ENCODE measurements at places on chromosomes 3 and 15. TPM values are rescaled to one million over a fixed set of nuclear protein-coding genes. Genes with fewer than 3 reads are reported as not detected.

GRCh38 chr3:8182904-8183303, 318.7 kb upstream of the LMCD1 start:
- no peak for DNase-seq

- DNase-seq = no peak
Observed at GRCh38 chr3:105765308-105765639, 103.5 kb downstream of the CBLB start.

GRCh38 chr3:48268936-48269561, 28.1 kb downstream of the ZNF589 start:
- no peak for DNase-seq

- no peak for DNase-seq
Observed at GRCh38 chr3:78562328-78562727, 1205.5 kb downstream of the ROBO1 start.

GRCh38 chr3:64983583-64984359, 296.0 kb upstream of the ADAMTS9 start:
- DNase-seq = peak; percentile 14

DNA sequence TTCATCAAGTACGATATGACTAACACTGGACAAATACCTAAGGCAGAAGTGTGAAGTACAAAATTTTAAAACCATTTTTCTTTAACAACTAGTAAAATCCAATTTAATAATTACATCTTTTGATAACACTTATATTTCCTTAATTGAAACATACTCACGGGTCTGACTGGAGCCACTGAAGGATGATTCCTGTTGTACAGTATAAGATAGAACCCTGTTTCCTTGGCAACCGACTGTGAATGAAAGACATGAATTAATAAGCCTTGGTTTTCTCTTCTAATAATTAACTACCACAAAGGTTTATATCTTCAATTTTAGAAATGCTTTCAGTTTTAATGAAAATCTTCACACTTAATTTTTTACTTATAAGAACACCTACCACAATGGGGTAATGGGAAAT, 19.4 kb downstream of the DHX36 start:
- no peak for DNase-seq

DNA sequence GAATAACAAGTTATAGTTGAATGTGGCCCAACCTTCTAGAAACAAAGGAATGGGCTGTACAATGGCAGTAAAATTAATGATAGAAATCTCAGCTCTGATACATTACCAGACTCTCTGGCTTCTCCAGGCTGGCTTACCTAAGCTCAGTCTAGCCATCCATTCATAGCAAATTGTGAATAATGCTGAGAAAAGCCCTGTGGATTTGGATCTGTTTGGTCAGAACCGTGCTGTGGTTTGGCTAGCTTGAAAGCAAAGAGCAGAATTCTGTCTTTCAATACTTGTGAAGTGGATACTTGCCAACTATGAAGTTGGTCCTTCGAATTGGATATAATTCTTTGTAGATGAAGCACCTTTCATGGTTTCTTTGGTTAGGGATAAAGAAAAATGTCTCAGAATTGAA, 199.1 kb downstream of the EPHA3 start:
- DNase-seq = peak; percentile 6

GRCh38 chr3:9193633-9194195, 55.7 kb downstream of the SRGAP3 start:
- no peak for DNase-seq

GRCh38 chr3:106329521-106329920, 460.7 kb upstream of the CBLB start:
- DNase-seq = no peak

DNA sequence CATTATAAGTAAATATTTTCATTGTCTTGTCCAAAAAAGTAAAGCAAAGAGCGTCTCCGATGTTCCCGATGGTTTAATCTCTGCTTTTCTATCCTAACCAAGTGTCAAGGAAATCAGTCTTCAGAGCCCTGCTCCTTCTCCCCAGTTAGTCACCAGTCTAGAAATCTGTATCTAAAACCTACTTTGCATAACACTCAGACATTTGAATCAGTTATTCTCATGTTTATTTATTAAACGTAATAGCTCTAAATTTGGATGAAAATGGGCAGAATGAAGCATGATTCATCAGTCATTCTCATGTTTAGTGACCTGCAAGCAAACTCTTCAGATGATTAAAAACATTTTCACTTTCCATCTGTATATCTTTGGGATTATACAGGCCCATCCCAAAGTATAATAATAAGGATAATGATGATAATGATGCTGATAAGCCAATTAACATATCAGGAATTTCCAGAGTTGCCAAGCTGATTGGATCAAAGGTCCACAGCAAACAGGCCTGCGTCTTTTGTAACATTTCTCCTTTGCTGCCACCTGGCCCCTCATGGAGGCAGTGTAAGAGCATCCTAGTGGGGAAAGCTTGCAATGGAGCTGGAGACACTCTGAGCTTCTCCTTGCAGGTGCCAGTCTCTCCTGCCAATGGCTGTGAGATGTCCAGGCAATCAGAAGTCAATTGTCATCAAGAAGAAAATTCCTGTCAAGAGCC, 273.9 kb downstream of the IGSF11 start:
- no peak for DNase-seq

DNA sequence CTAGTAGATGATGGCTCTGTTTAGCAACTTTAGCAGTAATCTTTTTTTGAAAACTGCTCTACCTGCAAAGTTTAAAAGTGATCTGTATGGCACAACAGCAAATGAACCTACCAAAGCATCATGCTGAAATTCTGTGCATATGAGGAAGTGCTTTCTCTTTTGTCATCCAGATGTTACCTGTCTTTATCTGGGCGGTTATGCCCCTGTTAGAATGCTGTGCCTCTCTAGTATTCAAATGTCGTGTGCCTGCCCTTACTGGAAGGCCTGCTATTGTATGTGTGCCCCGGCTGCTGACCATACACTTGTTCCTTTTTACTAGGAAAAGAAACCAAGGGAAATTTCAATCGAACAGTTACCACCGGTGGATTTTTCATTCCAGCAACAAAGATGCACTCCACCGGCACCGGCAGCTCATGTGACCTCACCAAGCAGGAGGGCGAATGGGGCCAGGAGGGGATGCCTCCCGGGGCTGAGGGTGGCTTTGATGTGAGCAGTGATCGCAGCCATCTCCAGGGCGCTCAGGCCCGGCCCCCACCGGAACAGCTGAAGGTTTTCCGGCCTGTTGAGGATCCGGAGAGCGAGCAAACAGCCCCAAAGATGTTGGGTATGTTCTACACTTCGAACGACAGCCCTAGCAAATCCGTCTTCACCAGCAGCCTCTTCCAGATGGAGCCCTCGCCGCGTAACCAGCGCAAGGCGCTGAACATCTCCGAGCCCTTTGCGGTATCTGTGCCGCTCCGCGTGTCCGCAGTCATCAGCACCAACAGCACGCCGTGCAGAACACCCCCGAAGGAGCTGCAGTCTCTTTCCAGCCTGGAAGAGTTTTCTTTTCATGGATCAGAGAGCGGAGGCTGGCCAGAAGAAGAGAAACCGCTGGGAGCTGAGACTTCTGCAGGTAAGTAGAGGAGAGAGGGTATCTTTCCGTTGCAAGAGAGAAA, 61.6 kb downstream of the TMEM39A start:
- DNase-seq = no peak

- DNase-seq = no peak
Observed at GRCh38 chr3:76436894-76437293, 603.0 kb upstream of the ROBO2 start.

DNA sequence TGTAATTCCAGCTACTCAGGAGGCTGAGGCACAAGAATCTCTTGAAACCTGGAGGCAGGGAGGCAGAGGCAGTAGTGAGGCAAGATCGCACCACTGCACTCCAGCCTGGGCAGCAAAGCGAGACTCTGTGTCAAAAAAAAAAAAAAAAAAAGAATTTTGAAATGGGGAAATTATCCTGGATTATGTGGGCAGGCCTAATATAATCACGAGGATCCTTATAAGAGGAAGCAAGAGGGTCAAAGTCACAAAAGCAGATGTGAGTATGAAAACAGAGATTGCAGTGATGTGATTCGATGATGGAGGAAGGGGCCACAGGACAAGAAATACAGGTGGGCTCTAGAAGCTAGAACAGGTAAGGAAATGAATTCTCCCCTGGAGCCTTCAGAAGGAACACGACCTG, 159.6 kb downstream of the LEKR1 start:
- no peak for DNase-seq

GRCh38 chr15:63318344-63318743, 40.9 kb downstream of the APH1B start:
- DNase-seq = no peak

GRCh38 chr3:58358092-58358491, 25.4 kb downstream of the PXK start:
- no peak for DNase-seq

- DNase-seq = no peak
Observed at GRCh38 chr3:52704611-52705437, 767 bp downstream of the GLT8D1 start.

DNA sequence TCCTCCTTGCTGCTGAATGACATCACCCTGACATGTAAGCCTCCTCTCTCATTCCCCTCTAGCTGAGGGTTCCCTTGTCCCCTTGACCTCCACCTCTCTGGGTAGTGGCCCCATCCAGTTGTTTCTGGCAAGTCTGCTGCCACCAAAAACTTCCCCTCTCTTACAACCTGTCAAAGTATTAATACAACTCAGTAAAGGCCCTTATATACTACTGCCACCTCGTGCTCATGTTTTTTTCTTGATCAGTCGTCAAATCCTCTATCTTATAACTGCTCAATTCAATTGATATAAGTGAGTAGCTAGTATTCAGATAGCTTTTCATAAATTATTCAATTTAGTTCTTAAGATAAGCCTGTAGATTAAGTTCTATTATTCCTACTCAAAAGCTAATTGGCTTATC, 249.6 kb downstream of the MBNL1 start:
- no peak for DNase-seq

DNA sequence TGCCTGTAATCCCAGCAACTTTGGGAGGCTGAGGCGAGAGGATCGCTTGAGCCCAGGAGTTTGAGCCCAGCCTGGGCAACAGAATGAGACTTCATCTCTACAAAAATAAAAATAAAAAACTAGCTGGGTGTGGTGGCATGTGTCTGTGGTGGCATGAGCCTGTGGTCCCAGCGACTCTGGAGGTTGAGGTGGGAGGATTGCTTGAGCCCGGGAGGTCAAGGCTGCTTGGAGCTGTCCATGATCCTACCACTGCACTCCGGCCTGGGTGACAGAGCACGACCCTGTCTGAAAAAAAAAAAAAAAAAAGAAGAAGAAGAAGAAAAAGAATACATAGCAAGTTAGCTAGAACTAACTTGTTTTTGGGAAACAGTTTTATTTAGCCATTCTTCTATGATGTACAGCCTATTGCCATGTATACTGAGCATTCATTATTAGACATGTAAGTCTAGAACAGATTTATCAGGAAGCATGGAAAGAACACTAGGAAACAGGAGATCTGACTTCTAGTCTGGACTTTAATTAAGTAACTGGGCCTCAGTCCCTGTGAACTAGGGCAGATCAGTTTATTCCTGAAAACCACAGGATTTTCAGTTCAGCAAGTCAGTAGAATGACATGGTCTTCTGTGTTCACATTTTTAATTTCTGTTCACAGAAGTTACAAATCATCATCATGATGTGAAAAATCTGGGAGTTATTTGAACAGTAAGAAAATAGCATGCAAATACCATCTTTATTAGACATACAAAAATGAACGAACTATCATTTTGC, 65.5 kb downstream of the KAT2B start:
- no peak for DNase-seq

- no peak for DNase-seq
Observed at GRCh38 chr3:148863814-148864213, 1.3 kb upstream of the CPA3 start.

DNA sequence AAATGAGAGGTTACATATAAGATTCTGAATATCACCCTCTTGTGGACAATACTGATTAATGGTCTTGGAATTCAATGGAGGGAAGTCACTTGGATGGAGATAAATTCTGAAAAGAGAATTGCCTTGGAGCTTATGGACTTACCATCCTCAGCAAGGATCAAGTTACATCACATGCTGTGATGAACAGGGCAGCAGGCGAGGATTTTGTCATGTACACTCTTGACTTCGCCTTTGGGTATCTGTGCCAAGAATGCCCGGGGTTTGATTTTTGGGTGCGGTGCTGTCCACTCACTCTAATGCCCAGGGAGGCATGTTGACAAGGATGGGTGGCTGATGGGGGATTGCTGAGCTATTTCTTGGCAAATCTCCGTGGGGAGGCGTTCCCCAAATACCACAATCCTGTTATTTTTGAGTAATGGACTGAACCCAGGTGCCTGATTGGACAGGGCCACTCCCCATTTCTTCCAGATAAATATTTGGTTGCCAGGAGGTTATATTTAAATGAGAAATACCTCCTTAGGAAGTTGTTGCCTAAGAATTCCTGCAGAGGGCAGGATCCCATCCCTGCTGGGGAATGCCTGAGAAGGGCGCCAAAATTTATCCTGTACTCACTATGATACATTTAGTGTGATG, 96.3 kb downstream of the TPRG1 start:
- peak; percentile 40 for DNase-seq

- peak; percentile 90 for DNase-seq
Observed at GRCh38 chr15:38714309-38715072, 149.9 kb upstream of the RASGRP1 start.

DNA sequence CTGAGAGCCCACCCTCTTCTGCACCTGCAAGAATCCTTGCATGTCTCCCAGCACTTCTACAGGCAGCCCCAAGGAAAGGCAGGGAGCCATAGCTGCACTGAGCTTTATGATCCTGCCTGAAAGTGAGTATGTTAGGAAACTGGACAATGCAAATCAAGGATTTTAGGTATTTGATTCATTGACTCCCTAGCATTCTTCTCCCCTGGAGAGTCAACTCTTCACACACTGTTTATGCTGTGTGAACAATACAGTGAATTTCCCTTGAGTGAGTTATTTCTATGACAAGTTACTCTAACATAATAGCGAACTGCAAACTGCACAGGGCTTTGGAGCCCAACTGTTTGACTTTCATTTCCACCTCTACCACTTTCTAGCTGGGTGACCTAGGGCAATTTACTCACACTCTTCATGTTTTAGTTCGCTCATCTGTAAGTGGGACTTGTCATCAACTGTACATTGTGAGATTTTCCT, 96.0 kb upstream of the PHLDB2 start:
- peak; percentile 60 for DNase-seq

- peak; percentile 1 for DNase-seq
Observed at GRCh38 chr3:54045061-54045815, 77.1 kb upstream of the CACNA2D3 start.

- no peak for DNase-seq
Observed at GRCh38 chr3:30848087-30848779, 46.2 kb downstream of the GADL1 start.

The ALAS1 gene
- total RNA-seq = 40.8 TPM

The CHRNB4 gene
- total RNA-seq = not detected

The P2RY14 gene
- 0.41 TPM for total RNA-seq

The KLF15 gene
- total RNA-seq = 3.2 TPM

The FOXB1 gene
- not detected for total RNA-seq

The CSTA gene
- total RNA-seq = 15.2 TPM

The ZNF621 gene
- 13.0 TPM for total RNA-seq

The ADAMTSL3 gene
- 2.0 TPM for total RNA-seq

The RLBP1 gene
- total RNA-seq = not detected

The ALCAM gene
- 91.2 TPM for total RNA-seq

The TFG gene
- 68.9 TPM for total RNA-seq

The SOX2 gene
- not detected for total RNA-seq

The THSD4 gene
- 50.9 TPM for total RNA-seq

The GHRL gene
- total RNA-seq = not detected
